ENCODE measurements at places on chromosomes 4 and X.

GRCh38 chr4:113943863-113944262 lies 35.6 kb downstream of the ARSJ start:
- peak; percentile 69 for DNase-seq

DNA sequence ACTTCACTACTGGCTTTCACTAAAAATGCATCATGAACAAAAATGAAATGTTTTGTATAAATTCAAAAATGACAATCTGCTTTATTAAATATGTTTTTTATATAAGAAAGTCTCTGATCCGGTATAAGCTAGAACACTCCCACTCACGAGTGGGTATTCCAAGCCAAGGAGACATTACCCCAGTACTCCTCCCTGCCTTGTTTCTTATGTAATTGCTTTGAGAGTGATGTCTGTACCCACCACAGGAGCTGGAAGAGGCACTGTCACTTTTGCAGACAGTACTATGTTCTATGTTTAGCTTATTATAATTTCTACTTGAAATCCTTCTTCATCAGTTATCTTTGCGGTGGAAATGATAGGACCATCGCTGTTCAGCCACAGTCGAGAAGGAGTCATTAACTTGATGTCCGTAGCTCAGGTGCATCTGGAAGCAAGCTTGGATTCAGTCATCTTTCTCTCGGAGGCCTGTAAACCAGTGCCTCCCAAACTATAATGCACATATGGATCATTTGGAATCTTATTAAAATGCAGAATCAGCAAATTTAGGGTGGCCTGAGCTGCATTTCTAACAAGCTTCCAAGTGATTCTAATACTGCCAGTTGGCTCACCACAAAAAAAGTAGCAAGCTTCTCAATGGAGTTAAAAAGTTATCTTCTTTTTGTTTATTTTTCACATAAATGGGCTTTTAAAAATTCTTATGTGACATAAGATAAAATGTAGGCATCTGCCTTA lies 396.4 kb downstream of the GRIA2 start:
- DNase-seq = no peak

GRCh38 chr4:136931781-136932180 lies 600.5 kb downstream of the PCDH18 start:
- DNase-seq = no peak

DNA sequence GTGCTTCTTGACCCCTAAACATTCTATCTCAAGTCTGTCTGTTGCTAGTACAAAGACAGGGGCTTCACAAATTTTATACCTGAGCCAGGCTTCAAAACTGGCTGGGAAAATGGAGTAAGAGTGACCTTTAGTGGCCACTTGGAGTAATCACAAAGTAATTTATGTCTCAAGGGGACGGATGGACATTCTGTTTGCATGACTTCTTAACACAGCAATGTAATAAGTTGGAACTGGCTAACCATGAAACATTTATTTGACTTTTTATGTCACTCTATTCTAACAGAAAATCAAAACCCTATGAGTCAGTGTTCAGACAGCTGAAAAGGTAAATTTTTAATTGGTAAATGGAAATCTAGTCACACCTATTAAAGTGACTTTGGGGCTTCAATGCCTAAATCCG lies 600.6 kb downstream of the ANKRD50 start:
- peak; percentile 82 for DNase-seq

DNA sequence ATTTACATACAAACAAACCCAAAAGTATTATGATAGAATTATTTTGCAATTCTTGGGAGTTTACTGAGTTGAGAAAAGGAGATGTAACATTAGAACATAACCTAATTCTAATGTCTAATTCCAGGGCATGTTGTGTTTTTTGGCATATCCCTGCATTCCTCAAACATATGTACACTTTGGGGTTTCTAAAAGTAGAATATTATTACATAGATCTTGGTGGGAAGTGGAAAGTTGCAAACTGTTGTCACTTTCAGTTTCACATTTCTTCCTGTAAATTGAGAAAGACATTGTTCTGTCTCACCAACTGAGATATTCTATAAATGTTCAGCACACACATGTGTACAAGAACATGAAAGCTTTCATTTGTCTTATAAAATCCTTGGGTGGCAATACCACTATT lies 24.4 kb upstream of the GBA3 start:
- DNase-seq = peak; percentile 71

DNA sequence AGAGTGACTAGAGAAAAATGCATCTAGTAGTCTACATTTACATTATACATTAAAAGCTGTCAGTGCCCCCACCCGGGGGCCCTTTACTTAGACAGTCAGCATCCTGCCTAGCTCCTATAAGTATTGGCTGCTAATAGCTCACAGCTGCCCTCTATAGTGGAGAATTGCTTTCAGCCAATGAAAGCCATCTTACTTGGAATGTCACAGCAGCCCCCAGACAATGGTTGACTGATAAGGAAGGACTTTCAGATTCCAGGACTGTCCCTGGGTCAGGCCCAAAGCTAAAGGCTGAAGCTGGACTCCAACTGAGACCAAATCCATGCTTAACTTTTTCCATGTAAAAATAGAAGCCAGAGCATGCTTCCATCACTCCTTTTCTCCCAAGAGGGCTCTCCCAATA lies 196.9 kb downstream of the ANKRD50 start:
- no peak for DNase-seq

GRCh38 chr4:14906805-14907204 lies 95.5 kb upstream of the CPEB2 start:
- DNase-seq = no peak

GRCh38 chrX:120453985-120454384 lies 15.1 kb downstream of the LAMP2 start:
- peak; percentile 72 for DNase-seq

GRCh38 chr4:5526080-5526846 lies 182.1 kb downstream of the EVC2 start:
- DNase-seq = no peak

GRCh38 chr4:25775166-25775565 lies 87.6 kb downstream of the SEL1L3 start:
- DNase-seq = peak; percentile 73

GRCh38 chr4:170193496-170193895 lies 103.7 kb upstream of the AADAT start:
- DNase-seq = no peak

DNA sequence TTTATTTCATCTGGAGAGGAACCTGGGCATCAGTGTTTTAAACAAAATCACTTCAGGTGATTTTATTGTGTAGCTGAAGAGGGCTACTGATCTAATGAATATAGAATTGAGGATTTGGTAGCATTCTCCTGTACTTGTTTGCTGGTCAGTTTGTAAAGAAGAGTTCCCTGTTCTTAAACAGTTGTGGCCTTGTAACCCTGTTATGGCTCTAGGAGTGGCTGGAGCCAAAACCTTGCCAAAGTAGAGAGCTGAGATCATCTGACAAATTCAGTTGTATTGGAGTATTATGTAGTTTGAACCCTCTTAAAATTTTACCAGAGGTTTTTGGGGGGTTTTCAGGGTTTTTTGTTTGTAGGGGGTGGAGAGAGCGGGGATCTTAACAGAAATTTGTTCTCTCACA lies 36.5 kb downstream of the USP9X start:
- no peak for DNase-seq

DNA sequence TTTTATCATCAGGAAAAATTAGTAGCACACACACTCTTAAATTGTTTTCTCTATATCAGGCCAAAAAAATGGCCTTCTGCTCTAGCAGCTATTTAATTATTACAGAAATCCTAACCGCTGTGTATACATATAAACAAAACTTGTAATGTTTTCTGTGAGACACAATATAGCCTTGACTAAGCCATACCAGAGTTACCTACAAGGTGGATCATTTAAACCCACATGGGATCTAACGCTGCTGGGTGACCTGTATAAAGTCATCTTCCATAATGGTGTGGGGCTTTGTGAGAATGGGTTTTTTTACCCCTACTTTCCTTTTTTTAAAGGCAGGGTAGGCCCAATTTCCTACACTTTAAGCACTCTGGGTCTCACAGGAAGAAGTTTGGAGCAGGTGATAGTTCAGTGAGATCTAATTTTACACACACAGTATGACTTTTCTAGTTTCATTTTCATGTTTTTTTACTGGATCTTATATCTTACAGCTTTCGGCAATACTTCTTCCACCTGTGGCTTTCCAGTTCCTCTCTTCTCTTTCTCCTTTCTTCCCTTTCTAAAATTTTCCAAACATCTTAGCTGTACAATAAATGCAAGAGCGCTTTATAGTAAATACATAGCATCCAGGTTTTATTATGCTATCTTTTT lies 66.9 kb upstream of the MMAA start:
- no peak for DNase-seq

- no peak for DNase-seq
Measured at GRCh38 chrX:19849464-19850080, 37.8 kb downstream of the SH3KBP1 start.

DNA sequence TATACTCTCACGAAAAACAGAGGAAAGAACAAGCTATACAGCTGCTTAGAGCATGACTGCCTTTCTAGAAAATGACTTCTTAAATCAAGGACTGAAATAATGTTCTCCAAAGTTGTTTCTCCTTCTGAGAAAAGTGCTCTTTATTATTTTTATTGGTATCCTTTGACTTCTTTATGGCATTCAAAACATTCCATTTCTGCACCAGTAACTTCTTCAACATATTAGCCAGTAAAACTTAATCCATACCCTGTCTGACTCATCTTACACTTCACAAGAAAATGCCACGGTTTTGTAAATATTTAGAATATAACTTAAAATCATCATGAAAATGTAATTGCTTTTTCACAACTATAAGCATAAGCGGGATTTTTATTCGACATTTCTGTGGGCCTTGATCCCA lies 180.4 kb downstream of the NR3C2 start:
- DNase-seq = peak; percentile 1

DNA sequence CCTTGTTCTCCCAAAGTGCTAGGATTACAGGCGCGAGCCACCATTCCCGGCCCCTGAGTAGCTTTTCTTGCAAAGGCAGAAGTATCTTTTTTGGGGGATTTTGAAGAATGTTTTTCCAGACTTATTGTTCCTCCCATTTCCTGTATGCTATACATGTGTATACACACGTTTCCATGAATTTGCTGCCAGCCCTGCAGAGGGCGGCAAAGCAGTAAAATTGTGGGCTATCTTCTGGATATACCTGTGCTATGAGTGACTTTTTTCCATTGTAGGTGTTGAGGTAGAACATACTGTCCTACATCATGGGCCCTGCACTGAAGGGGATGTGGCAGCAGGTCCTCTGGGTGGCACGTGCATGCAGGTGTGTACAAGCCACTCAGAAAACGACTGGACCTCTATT lies 16.9 kb upstream of the MED28 start:
- peak; percentile 34 for DNase-seq

- no peak for DNase-seq
Measured at GRCh38 chr4:179095585-179096221, 1653.5 kb upstream of the AGA start.

All from EH (cell line).